ENCODE measurements at places on chromosomes 1 and 21. TPM values are rescaled to one million over a fixed set of nuclear protein-coding genes. Genes with fewer than 3 reads are reported as not detected.

DNA sequence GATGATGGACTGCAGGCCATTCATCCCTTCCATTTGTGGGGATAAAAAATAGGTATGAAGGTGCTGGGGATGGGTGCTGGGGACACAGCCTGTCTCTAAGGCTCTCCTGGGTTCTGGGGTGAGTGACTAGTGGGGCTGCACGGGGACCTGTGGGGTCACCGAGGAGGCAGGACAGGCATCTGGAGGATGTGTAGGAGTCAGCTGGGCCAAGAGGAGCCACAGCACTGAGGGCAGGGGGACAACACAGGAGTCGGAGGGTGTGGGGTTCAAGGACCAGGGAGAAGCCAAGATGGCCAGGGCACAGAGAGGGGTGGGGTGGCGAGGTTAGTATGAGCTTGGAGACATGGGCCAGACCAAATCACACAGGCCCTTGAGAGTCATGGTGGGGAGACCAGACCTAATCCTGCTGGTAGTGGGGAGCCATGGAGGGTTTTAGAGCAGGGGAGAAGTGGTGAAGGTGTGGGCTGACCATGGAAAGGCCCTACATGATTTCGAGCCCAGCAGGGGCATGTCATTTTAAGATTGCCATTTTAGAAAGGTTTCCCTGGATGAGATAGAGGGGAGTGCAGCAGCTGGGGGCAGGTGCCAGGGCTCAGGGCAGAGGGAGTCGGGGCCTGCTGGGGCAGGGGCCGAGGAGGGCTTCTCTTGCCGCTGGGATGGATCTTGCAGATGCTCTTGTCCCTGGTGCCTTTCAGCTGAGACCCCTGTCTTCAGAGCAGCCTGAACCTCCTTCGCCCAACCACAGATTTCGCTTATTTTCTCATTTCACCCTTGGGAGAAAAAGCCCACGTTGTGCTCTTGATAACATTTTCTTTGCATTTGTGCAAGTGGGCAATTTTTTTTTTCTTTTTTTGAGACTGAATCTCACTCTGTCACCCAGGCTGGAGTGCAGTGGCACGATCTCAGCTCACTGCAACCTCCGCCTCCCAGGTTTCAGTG lies 22.7 kb downstream of the SERINC2 start:
- peak; percentile 44 for DNase-seq

- no peak for DNase-seq
These were observed 45.7 kb upstream of the TLR5 start for GRCh38 chr1:223188618-223189356.

The GPR25 gene
- not detected for total RNA-seq

The TBX19 gene
- 2.3 TPM for total RNA-seq
